Activated CD8-positive, alpha-beta T cell treated with anti-CD3 and anti-CD28 coated beads for 36 hours (primary cell): ENCODE measurements at places on chromosomes 3 and 15. TPM values are rescaled to one million over a fixed set of nuclear protein-coding genes. Genes with fewer than 3 reads are reported as not detected.

LRRC31 gene
- total RNA-seq: not detected

STARD9 gene
- total RNA-seq: 4.8 TPM

SYNPR gene
- not detected for total RNA-seq

GPX1 gene
- total RNA-seq: 202 TPM

GUCA1C gene
- not detected for total RNA-seq

ALS2CL gene
- 2.0 TPM for total RNA-seq

EEF1AKMT4 gene
- total RNA-seq: 7.8 TPM

RAMAC gene
- 19.7 TPM for total RNA-seq

PLAAT1 gene
- not detected for total RNA-seq

ARGFX gene
- total RNA-seq: not detected

ACP3 gene
- not detected for total RNA-seq

ANKRD63 gene
- total RNA-seq: not detected

LTK gene
- total RNA-seq: 0.83 TPM

B3GNT5 gene
- total RNA-seq: 26.1 TPM

LMAN1L gene
- 0.11 TPM for total RNA-seq

TRPM7 gene
- total RNA-seq: 38.8 TPM

MESP2 gene
- total RNA-seq: not detected

ISLR gene
- total RNA-seq: not detected

GOLGA8G gene
- total RNA-seq: not detected

SNX1 gene
- 80.1 TPM for total RNA-seq

GHSR gene
- not detected for total RNA-seq

CYP8B1 gene
- total RNA-seq: not detected

NEK10 gene
- total RNA-seq: 0.29 TPM

UCN2 gene
- total RNA-seq: not detected

SRP14 gene
- total RNA-seq: 152 TPM

SMAD6 gene
- 0.41 TPM for total RNA-seq

GRAMD2A gene
- not detected for total RNA-seq

SCN11A gene
- total RNA-seq: not detected

ZKSCAN7 gene
- total RNA-seq: 4.7 TPM

CFAP20DC gene
- 1.4 TPM for total RNA-seq

ITGA11 gene
- total RNA-seq: 1.7 TPM

OSBPL10 gene
- total RNA-seq: 1.9 TPM

NTRK3 gene
- total RNA-seq: not detected

LEO1 gene
- 28.9 TPM for total RNA-seq

CADM2 gene
- total RNA-seq: not detected

SELENOS gene
- 18.8 TPM for total RNA-seq

USP50 gene
- total RNA-seq: not detected

ZNF148 gene
- 36.3 TPM for total RNA-seq
